ENCODE measurements at places on chromosomes 12 and 14. TPM values are rescaled to one million over a fixed set of nuclear protein-coding genes. Genes with fewer than 3 reads are reported as not detected.

RNASE8 gene
- total RNA-seq = not detected

GRCh38 chr14:92280554-92281262, 42.3 kb upstream of the SLC24A4 start:
- no peak for DNase-seq

DNA sequence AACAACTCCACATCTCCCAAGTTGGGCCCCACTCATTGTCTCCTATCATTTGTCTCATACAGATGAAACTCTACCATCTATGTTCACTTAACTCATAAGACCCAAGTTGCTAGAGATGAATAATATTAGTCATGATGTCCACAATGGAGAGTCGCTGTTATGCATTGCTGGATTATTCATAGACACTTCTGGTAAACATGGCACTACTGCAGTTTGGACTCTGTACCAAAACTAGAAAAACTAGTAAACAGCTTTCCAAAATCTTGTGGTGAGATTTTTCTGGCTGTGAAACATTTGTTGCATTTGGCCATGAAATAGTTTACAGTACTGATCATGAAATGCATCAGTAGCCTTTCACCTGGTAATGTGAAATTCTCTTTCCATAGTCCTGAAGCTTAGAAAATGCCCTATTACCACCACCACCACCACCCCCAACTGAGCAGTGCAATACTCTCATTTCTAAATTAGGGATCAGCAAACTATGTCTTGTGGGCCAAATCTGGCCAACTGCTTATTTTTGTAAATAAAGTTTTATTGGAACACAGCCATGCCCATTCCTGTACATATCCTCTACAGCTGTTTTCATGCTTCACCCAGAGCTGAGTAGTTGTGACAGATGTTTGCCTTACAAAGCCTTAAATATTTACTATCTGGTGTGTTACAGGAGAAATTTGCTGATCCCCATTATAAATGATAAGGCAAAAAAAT, 236.5 kb downstream of the DPF3 start:
- DNase-seq = no peak

DNA sequence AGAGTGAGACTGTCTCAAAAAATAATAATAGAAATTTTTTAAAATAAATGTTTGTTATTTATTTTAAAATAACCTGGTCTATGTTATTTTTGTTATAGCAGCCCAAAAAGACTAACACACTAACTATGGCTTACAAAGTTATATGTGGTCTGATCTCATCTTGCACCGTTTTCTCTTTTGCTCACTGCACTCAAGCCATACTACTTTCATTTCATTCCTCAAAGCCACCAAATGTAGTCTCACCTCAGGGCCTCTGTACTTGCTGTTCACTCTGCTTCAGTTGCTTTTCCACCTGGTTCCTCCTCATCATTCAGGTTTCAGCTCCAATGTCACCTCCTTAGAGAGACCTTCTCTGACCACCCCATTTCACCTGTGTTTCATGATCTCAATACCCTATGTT, 55.2 kb upstream of the MDM1 start:
- DNase-seq = no peak

DNA sequence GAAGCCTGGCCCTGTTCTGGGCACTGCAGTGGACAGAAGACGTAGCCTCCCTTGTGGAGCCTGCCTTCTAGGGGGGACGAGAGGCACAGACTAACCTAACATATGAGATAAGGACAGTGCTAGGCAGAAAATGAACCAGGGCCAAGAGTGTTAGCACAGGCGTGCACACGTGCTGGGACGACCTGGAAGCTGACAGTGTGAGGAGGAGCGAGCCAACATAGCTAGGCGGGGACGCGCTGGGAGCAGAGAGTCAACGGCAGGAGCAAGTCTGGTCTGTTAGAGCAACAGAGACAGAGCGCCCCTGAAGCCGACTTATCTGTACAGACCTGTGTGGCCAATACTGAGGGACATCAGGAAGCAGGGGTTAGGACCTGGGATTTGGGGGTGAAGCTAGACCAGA, 8.0 kb downstream of the PXMP2 start:
- DNase-seq = no peak
